ENCODE measurements at places on chromosomes 13 and 19. TPM values are rescaled to one million over a fixed set of nuclear protein-coding genes. Genes with fewer than 3 reads are reported as not detected.

- DNase-seq: no peak
Measured at GRCh38 chr13:67493835-67494234, 263.7 kb upstream of the PCDH9 start.

CEACAM7 gene
- not detected for total RNA-seq

DNA sequence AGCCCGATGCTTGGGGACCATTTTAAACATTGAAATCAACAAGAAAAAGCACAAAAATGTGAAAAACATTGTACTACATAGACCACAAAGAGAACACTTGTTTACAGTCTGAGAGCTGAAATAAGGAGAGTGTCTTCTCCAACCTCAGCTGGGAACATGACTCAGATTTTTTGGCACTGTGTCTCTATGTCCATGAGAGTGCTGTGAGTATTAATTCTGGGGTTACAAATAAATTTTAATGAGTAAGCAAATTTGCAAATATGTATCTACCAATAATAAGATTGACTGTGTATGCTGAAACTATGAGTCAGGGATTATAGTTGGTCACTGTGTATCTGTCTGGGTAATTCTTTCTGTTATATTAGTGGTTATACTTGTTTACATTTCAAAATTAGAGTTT, 174.0 kb downstream of the DCT start:
- DNase-seq: no peak

DNA sequence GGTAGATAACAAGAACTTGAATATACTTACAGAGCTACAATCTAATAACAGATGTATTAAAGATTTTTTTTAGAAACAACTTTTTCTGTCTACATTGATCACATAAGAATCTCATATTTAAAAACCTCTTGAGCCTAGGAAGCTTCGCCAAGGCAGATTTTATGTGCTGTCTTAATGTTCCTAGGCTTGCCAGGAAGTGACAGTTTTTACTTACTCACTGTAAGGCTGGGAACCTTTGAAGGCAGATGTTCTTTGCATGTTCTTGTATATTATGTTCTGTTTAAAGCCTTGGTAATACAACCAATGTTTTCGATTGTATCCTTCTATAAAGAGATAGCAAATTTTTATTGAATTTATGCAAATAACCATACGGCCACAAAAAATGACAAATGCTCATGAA, 492.7 kb downstream of the GPC5 start:
- no peak for DNase-seq

- DNase-seq: no peak
Measured at GRCh38 chr13:47478985-47479384, 522.1 kb downstream of the SUCLA2 start.

GRCh38 chr19:38888876-38889275, 10.5 kb downstream of the SIRT2 start:
- DNase-seq: no peak

DNA sequence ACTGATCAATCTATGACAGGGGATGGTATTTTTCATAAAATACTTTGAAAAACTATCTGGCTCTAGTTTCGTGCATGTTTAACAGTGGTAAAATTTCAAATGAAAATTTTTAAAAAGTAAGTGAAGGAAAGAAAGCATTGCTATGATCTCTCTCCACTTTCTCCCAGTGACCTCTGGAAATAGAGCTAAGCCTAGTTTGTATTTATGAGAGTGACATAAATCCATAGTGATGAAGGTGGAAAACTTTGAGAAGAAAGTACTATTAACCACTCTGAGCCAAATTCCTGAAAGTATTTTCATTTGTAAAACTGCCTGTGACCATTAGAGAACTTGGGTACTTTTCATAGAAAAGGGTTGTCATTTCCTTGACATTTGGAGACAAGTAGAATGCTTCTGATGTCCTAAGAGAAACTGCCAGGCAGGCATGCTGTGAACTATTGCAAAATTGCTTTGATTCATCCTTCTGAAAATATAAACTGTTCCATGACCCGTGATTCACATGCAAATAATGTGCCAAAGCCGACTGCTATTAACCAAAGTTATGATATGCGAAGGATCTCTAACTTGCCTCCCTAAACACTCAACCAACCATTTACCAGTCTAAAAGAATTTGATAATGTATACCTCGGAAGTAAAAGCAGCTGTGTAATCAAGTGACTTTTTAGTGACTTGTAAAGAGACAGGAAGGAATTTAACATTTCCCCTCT, 133.2 kb downstream of the VWA8 start:
- DNase-seq: no peak

DNA sequence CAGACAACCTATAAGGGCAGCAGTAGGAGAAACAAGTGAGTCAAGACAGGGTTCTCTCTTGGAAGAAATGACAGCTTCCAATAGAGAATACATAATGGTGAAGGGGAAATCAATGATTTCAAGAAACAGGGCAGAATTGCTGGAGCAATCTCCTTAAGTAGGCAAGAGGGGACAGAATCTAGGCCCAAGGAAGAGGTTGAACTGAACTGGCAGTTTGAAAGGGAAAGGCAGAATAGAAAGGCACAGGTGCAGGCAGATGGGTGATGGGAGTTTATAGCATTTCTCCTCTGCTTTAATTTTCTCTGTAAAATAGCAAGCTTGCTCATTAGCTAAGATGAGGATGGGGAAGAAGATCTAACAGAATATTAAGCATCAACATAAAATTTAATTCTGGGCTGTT, 110.8 kb downstream of the TBC1D4 start:
- DNase-seq: no peak

DNA sequence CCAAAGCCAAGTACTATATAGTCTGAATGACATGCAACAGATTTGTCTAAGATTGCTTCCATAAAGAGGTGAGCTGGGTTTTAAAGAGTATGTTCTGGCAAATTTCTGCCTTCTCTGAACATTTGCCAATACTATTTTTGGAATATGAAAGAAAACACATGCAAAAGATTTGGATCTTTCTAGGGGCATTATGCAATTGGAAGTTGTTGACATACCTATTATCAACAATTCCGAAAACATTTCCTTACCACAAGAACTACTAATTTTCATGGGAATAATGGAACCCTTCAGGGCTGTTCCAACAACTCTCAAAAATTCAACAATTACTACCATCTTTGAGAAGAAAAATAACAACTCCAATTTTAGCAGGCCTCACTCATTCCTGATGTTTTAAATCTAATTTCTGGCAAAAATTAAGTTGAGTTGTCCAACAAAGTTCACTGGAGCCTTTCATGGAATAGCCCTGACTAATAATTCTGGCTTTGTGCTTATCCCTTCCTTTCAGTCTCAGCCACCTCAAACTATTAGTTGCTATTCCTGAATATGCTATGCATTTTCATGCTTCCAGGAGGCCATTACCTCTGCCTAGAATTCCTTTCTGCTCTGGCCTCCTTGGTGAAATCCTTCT, 250.0 kb downstream of the RGCC start:
- DNase-seq: no peak
